ENCODE measurements at places on chromosomes 3 and 15.

- no peak for DNase-seq
Observed at GRCh38 chr15:64229129-64229724, 66.4 kb upstream of the PPIB start.

GRCh38 chr15:26790118-26790517 is 17.3 kb upstream of the GABRB3 start:
- DNase-seq: no peak

GRCh38 chr3:172467170-172467824 is 19.0 kb upstream of the GHSR start:
- DNase-seq: no peak

DNA sequence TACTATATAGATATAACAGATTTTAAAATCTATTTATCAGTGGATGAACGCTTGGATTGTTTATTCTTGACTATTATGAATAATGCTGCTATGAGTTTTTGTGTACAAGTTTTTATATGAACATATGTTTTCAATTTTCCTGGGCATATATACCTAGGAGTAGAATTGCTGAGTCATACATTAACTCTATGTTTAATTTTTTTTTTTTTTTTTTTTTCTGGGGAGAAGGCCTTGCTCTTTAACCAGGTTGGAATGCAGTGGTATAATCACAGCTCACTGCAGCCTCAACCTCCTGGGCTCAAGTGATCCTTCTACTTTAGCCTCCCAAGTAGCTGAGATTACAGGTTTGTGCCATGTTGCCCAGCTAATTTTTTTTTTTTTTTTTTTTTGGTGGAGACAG is 9.1 kb downstream of the CIDEC start:
- no peak for DNase-seq

DNA sequence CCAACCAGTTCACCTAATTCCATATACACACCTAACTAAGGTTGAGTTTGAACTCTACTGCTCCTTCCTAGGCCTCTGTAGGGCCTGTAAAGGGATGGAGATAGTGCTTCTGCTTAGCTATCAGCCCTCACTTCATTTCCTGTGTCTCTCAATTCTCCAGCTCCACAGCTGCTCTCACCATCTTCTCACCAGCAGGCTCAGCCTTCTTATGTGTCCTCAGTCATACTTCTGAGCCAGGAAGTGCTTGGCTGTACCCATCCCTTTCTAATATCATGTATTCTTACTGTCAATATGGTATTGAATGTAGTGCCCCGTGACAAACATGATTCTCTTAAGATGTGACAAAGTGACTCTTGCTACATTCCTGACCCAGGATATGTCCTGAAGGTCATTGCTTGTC is 116.9 kb downstream of the SLC9A9 start:
- DNase-seq: no peak

- DNase-seq: no peak
Observed at GRCh38 chr3:172202797-172203196, 163.4 kb downstream of the FNDC3B start.

DNA sequence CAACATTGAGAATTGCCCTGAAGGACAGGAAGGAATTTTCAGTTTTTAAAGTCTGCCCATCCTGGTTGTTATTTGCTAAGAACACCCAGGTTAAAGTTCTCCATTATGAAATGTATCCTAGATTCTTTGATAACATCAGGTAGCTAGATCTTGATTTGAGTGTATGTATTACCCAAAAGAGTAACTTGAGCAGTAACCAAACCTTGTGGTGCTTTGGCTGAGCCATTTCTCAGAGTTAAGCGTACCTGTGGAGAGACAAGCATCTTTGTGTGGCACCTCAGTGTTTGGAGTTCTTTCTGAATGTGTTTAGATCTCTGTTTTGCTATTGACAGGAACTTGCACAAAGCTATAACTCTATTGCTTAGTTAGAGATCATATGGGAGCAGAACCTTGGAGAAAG is 20.4 kb downstream of the CEP97 start:
- no peak for DNase-seq

GRCh38 chr15:27017168-27017809 is 46.3 kb downstream of the GABRG3 start:
- no peak for DNase-seq

GRCh38 chr15:83602021-83602420 is 51.9 kb upstream of the ADAMTSL3 start:
- no peak for DNase-seq

DNA sequence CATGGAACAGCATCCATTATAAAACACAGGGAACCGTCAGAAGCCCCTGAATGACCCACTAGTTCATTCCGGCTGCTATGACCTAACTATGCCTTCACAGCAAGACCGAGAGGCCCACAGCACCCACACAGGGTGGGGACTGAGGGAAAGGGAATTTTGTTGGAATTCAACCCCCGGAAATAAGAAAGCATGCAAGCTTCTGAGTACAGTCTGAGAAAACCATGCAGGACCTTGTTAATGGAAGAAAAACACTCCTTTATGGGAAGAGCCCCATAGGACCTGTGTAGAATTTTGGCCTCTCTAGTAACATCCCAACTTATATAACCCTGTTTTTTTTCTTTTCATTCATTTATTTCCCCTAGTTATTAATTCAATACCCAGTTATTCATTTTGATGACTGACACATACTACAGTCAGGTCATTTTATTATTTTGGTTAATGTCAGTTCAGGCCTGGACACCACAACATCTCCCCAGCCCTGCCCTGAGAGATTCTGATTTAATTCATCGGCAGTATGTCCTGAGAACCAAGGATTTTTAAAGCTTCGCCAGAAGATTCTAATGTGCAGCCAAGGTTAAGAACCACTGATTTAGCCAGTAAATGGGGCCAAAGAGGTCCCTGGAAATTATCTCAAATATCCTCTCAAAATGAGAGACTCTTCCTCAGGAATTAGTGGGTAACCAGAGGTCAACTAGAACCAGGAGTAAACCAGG is 231.6 kb upstream of the GOLGA6L4 start:
- no peak for DNase-seq

- DNase-seq: no peak
Observed at GRCh38 chr15:69758291-69758771, 305.7 kb downstream of the RPLP1 start.

GRCh38 chr15:57405133-57405532 is 28.8 kb downstream of the CGNL1 start:
- DNase-seq: no peak

GRCh38 chr15:27196691-27197090 is 225.7 kb downstream of the GABRG3 start:
- DNase-seq: no peak

DNA sequence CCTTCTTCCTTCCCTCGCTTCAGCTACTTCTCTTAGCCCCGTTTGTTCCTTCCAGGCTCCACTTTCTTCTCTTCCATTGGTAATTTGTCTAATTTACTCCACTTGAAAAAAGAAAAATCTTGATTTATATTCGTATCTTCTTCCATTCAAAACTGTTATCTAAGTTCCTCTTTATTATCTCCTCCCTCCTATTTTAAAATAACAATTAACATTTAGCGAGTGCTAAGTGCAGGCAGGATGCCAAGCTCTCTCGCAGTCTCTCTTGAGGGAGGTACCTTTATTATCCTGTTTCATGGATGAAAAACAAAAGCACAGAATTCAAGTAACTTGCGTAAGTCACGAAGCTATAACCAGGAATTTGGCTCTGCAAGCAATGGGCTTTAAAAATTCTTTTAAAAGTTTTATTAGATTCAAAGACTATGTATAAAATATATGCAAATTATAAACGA is 418.9 kb upstream of the NAALADL2 start:
- DNase-seq: no peak

DNA sequence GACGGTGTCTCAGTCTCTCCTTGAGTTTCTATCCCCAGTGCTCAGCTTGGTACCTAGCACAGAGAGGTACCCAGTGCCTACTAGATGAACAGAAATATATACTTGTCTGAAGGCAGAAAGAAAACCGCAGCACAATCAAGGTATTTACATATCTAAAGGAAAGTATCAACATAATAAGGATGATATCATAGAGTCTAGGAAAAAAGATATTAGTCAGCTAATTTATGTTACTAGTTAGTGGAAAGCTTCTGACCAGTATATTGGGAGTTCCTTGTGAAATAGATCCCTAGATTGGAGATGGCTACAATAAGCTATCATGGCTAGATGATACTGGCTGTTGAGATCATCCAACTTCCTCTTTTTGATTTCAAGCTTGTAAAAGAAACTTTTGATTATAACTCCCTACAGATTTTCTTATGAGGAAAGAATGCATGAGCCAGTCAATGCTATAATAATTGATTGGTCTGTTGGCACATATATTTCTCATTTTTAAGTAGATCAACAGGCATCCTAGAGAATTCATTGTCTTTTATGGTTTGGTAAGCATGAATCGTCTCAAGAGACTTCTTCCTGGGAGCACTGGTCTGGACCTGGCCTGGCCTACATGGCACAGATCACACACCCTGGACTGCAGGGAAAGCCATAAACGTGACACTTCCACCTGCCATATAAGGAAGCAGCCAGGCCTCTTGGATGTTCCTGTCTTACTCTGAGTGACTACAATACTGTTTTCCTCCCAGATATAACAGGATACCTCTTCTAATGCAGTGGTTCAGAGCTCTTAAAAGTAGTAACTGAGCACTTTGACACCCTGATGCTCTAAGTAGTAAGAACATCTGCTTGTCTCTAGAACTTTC is 60.7 kb downstream of the IMPG2 start:
- no peak for DNase-seq

GRCh38 chr3:18442756-18443664 is 17.9 kb upstream of the SATB1 start:
- no peak for DNase-seq

DNA sequence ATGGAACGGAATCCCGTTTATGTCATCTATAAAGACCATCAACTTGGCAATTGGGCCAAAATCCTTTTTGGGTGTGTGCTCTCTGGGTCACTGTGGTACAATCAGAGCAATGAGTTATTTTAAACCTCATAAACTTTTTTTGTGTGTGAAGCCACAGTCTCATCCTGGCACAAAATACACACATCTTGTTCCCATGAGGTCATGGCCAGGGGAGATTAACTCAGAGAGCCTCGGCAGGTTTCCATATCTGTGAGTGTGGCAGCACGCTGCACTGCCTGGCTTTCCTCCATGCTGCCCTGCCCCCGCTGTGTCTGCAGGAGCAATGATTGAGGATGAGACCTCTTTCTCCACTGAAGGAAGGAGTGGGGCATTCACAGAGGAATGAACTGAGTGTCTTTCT is 54.0 kb upstream of the DLG1 start:
- no peak for DNase-seq

GRCh38 chr15:40498891-40499290 is 28.1 kb downstream of the CHST14 start:
- DNase-seq: no peak

GRCh38 chr15:57403566-57404325 is 27.4 kb downstream of the CGNL1 start:
- DNase-seq: no peak

- no peak for DNase-seq
Observed at GRCh38 chr3:146334151-146334550, 83.2 kb upstream of the PLSCR4 start.
